ENCODE measurements at places on chromosomes 5 and 9.

DNA sequence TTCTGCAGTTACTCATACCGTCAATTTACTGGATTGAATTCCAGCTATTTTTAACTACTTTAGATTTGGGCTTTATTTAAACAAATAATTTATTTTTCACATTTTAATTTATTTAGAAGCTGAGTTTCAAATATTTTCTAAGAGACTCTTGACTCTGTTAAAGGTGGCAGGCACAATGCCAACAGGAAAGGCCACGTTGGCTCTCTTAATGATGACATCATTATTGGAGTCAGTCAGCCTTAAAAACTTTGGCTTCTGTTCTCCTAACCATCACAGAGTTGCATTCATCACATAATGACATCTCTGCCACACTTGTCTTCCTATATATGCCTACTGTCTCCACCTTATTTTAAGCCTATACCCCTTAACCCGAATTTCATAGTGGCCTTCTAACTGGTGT, 172.3 kb upstream of the PLPPR1 start:
- H3K4me3 ChIP-seq = no peak overlapping the region
- DNase-seq = no peak
- H3K4me1 ChIP-seq = no peaks in the 10 kb centered on the region
- H3K27me3 ChIP-seq = no peaks in the 10 kb centered on the region

- H3K4me3 ChIP-seq = no peak overlapping the region
- H3K27ac ChIP-seq = no peak overlapping the region
- no peak for DNase-seq
- no peaks in the 10 kb centered on the region for H3K36me3 ChIP-seq
- no peaks in the 10 kb centered on the region for H3K4me1 ChIP-seq
Observed at GRCh38 chr5:8750100-8750499, 795.8 kb downstream of the SEMA5A start.

GRCh38 chr9:130381660-130382059, 63.1 kb upstream of the ASS1 start:
- no peak overlapping the region for H3K4me3 ChIP-seq
- H3K27ac ChIP-seq = no peak overlapping the region
- no peak for DNase-seq
- H3K4me1 ChIP-seq = no peaks in the 10 kb centered on the region

DNA sequence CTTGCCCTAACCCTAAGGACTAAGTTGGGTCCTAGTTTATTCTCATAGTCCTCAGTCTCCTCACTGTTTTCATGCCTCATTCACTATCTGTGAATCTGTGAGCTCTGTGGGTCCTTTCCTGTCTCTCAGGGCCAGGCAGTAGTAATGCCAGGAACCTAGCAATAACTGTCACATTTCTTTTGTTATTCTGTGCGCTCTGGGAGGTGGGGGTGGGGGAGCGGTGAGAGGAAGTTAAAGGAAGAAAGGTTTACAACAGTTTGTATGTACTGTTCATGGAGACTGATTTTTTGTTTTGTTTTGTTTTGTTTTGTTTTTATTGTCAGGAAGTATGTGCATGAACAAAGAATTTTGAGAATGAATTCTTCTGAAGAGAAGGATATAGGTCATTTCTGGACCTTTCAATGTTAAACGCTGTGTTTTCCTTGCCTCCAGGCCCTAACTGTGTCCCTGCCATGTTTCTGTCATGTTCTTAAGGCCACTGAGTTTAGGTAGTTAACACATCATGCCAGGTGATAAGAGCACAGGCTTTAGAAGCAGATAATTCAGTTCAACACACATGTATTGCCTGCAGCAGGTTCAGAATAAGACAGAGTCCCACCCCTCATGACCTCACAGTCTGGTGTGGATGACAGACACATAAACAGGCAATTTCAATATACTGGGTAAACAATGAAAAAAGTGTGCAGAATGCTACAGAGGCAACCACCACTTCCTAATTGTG, 13.3 kb upstream of the FEM1C start:
- no peaks in the 10 kb centered on the region for H3K4me1 ChIP-seq
- no peaks in the 10 kb centered on the region for H3K27me3 ChIP-seq
- H3K27ac ChIP-seq = peak overlapping the region; percentile 7
- H3K36me3 ChIP-seq = no peaks in the 10 kb centered on the region
- H3K4me3 ChIP-seq = no peak overlapping the region

DNA sequence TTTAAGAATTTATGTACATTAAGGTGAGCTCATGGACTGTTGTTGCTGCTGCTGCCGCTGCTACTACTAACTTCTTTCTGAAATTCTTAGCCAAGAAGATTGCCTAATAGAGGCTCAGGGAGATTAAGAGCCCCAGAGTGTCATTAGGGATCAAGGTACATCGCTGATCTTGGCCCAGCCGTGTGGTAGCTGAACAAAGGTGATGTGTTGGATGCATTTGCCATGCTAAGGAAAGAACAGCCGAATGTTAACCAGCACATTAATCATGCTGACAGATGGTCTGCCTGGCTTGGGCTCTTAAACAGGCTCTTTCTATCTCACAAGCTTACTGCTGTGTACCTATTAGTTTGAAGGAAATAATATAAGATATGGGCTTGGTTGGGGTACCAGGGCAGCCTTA, 137.1 kb downstream of the KCTD16 start:
- H3K4me1 ChIP-seq = no peaks in the 10 kb centered on the region
- no peak for DNase-seq
- H3K36me3 ChIP-seq = no peaks in the 10 kb centered on the region

DNA sequence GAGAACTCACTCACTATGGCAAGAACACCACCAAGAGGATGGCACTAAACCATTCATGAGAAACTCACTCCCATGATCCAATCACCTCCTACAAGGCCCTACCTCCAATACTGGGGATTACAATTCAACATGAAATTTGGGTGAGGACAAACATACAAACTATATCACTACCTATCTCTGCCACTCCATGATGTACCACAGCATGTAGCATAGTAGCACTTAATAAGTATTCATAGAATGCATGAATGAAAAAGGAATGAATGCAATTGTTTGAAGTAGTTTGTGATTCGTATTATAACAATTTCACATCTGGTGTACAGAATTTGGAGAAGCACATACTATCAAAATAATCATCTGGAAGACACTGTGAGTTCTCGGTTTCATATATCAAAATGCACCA, 27.9 kb upstream of the SLC24A2 start:
- no peak for DNase-seq
- H3K27me3 ChIP-seq = no peaks in the 10 kb centered on the region
- no peak overlapping the region for H3K27ac ChIP-seq
- no peak overlapping the region for H3K4me3 ChIP-seq
- no peaks in the 10 kb centered on the region for H3K4me1 ChIP-seq

GRCh38 chr9:105093685-105094084, 150.8 kb upstream of the SLC44A1 start:
- no peak for DNase-seq
- H3K27ac ChIP-seq = peak overlapping the region; percentile 9
- peaks cover 21% of the 10 kb centered on the region for H3K4me1 ChIP-seq
- H3K36me3 ChIP-seq = no peaks in the 10 kb centered on the region
- H3K4me3 ChIP-seq = no peak overlapping the region

DNA sequence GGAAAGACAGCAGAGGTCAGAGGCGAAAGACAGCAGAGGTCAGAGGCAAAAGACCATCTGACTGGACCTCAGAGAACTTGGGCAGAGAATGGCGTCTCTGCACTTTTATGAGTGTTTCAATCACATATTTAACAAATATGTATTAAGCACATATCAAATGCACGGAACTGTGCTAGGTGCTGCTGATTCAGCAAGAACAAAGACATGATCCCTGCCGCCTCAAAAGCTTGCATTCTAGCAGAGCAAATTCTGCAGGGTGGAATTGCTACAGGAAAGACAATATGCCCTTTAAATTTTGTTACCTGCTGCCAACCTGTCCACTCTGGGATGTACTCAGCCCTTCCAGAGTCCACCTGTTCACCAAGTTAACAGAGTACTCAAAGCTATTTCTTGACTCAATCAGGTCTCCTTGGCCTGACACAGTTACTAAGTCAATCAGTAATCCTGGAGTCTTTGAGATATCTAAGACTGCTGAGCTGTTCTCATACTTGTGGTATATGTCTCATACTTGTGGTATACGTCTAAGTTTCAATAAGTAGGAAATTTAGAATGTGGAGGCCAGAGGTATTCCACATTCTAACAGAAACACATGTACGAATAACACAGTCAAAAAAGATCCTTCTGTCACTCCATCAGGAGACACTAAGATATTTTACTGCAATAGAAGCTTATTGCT, 131.8 kb downstream of the GNAQ start:
- H3K36me3 ChIP-seq = no peaks in the 10 kb centered on the region
- H3K27ac ChIP-seq = no peak overlapping the region
- DNase-seq = no peak
- no peak overlapping the region for H3K4me3 ChIP-seq

DNA sequence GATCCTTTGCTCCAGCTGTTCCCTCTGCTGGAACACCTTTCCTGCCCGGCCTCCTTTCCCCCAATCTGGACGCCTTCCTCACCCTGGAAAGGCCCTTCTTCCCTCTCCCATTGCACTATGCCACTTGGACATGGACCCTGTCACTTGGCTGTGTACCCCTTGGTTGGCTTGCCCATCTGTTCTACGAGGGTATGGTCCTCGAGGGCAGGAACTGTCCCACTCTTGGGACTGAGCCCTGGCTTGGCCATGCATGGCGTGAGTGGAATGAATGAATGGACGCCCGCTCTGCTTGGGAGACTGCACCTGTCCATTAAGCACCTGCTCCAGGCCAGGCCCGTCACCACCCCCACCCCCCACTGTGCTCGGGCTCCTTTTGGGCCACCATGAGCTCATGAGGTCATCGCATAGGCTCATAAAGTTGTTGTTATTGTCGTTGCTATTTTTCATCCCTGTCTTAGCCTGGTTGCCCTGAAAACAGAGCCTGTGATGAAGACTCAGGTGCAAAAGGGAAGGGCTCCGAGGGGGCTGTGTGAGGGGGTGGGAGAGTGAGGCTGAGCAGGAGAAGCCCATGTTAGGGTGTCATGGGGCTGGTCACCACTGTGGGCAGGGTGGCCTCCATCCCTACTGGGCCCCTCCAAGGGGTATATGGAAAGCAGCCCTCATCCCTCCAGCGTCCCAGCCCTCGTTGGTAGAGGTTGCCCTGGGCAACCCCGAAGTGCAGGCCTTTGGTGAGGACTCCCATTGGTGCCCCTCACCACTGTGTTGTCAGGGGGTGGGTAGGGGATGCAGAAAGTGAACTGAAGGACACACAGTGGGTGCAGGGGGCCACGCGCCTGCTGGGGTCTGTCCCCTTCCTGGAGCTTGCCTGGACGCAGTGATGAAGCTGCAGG, 57.2 kb upstream of the IER5L start:
- H3K27me3 ChIP-seq = peaks cover 2% of the 10 kb centered on the region
- no peak overlapping the region for H3K4me3 ChIP-seq
- no peak for DNase-seq
- H3K27ac ChIP-seq = no peak overlapping the region
- H3K4me1 ChIP-seq = peaks cover 12% of the 10 kb centered on the region
- H3K36me3 ChIP-seq = no peaks in the 10 kb centered on the region

DNA sequence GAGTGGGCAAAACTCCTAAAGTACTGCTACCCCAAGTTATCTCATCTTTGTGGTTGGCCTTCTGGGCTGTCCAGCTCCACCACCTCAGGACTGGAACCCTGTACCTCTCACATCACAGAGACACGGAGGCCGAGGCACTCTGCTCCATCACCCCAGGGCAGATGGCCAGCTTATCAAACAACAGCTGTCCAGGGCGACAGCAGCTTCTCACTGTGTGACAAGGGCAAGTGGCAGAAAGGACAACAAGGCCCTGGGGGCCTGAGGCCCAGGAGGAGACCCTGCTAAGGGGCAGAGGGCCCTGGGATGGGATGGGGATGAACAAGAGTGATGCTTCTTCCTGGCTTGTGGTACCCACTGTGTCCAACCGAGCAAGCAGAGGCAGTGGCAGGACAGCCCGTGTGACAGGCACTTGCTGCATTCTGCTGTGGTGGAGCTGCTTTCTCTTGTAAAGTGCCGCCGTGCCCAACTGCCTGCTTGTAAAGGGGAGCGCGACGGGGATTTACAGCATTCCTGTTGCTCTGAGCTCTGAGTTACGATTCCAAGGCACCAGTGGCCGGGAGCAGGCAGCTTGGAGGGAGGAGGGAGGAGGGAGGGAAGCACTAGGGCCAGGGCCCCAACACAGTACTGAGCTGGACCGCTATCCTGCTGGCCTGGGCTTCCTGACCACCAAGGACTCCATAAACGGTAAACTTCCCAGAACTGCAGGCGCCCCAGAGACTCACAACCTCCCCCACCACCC, 71.2 kb downstream of the SHB start:
- peaks cover 41% of the 10 kb centered on the region for H3K4me1 ChIP-seq
- H3K4me3 ChIP-seq = no peak overlapping the region
- H3K36me3 ChIP-seq = no peaks in the 10 kb centered on the region
- H3K27ac ChIP-seq = peak overlapping the region; percentile 17
- DNase-seq = no peak

- H3K4me1 ChIP-seq = peaks cover 22% of the 10 kb centered on the region
- no peak for DNase-seq
- peaks cover 26% of the 10 kb centered on the region for H3K36me3 ChIP-seq
- H3K4me3 ChIP-seq = no peak overlapping the region
Observed at GRCh38 chr9:37514999-37515398, 29.3 kb downstream of the POLR1E start.

DNA sequence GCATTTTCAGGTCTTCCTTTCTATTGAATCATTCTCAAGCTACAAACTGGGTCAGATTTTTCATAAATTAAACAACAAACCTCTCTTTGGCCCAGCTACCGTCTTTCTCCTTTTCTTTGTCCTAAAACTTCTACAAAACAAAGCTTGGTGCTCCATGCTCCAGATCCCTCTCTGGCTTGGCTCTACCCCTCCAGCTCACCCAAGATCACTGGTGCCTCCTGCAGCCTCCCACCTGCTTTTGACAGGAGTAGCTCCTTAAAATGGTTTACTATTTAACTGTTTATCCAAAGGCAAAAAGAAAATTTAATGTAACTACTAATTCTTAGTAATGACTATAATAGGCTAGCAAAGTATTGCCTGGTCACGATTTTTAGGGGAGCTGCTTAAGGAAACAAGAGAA, 10.7 kb upstream of the SERINC5 start:
- DNase-seq = no peak
- no peak overlapping the region for H3K27ac ChIP-seq

DNA sequence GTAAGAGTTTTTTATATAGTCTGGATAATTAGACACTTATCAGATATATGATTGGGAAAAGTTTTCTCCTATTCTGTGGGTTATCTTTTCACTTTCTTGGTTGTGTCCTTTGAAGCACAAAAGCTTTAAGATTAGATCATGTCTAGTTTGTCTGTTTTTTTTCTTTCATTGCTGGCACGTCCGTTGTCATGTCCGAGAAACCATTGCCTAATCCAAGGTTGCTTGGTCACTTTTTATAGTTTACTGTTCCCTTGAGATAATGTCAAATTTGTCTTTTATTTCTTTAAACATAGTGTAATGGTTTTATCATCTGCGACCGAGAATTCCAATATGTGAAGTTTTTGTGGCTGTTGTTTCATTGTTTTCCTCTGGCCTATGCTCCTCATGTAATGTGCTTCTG, 28.8 kb downstream of the GARNL3 start:
- DNase-seq = no peak
- H3K27ac ChIP-seq = no peak overlapping the region
- H3K36me3 ChIP-seq = no peaks in the 10 kb centered on the region
- H3K4me3 ChIP-seq = no peak overlapping the region
- no peaks in the 10 kb centered on the region for H3K27me3 ChIP-seq
- no peaks in the 10 kb centered on the region for H3K4me1 ChIP-seq
